ENCODE measurements at places on chromosomes 7 and 10.
A peak's percentile ranks its signal among the peaks of the same experiment; 100 is the strongest.

DNA sequence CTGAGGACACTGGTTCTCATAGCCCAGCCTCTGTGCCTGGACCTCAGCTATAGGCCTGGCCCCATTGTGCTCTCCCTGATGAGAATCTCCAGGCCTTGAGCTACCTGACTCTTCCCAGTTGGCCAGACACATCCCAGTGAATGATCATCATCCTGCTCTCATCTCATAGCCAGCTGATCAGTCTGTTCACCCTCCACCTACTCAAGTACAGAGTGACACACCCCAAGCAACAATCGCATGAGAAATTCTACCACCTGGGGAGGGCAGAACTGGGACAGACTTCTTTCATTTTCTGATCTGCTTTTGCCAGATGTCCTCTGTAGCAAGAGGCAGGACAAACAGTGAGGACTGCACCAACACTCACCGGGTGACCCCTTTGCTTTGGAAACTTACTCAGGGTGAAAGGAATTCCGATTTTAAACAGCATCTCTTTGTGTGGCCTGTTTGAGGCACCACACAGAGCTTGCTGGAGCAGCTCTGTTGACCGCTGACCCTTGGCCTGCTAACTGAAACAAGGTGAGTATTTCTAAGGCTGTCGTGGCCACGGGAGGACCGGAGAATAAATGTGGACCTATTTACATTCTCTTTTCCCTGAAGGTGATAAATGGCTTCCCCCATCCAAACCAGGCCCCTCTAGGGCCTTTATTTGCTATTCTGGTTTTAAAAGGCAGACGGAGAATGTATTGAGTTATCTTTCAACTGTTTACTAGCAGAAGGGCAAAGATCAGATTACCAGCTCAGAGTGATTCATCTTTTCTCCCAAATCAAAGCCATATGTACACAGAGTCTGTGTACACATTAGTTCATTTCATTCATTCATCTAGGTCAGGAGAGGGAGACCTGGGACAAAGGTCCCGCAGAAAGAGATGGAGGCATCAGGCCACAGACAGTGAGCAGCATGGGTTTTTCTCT, 181.4 kb upstream of the TNS3 start:
- no peak for DNase-seq

DNA sequence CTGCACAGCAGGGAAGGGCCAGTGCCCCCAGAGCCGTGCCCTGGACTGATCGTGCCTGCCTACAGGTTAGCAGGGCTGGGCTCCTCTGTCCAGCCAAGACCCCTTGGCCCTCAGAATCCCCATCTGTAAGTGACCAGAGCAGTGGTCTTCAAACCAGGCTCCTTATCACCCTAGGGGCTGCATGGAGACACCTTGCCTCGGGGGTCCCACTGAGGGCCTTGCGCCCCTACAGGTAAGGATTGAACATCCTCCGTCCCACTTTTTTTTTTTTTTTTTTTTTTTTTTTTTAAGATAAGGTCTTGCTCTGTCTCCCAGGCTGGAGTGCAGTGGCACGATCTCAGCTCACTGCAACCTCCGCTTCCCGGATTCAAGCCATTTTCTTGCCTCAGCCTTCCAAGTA, 32.6 kb upstream of the RADIL start:
- DNase-seq, result no peak

- DNase-seq, result no peak
Observed at GRCh38 chr7:2258661-2259365, 16.8 kb downstream of the NUDT1 start.

GRCh38 chr7:91568138-91568537, 303.9 kb downstream of the FZD1 start:
- no peak for DNase-seq

- DNase-seq, result no peak
Observed at GRCh38 chr10:120414946-120415345, 42.1 kb upstream of the PLPP4 start.

GRCh38 chr7:143286522-143286890, 1.6 kb upstream of the CASP2 start:
- no peak for DNase-seq

GRCh38 chr10:88705958-88706357, at the start of gene LIPK:
Gene LIPK, plus strand, starts transcription at chr10:88706249. Its CDS starts 18,295 bp downstream, at chr10:88724544.
- DNase-seq, result no peak

DNA sequence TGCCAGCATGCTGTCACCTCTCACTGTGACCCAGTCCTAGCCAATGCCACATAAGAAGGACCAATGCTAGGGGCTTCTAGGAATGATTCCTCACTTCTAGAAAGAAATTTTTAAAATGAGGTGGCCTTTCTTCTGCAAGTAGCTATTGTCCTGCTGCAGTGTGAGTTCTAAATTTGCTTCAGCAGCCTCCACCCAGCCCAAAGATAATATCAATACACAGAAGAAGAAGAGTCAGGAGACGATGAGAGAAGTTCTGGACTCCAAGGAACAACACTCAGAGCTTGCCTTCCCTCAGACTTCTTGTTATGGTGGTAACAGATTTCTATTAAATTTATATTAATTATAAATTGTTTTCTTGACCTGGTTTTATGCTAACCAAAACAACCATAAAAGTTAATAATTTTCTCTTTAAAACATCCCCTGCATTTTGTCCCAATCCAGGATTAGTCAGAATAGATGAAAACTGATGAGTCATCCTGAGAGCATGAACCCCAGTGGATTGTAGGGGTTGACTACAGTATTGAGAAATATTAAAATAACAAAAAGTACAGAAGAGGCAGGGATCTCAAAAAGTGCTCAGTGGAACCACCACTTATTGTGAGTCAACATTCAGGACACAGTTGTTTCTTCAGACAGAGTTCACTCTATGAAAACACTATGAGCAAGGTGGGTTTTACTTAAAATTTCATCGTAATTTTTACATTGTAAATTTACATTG, 29.6 kb upstream of the AKR1C2 start:
- DNase-seq, result no peak

- DNase-seq, result no peak
Observed at GRCh38 chr10:17548162-17548561, 69.0 kb downstream of the HACD1 start.

GRCh38 chr10:85735997-85736396, 630.6 kb downstream of the GRID1 start:
- DNase-seq, result no peak

DNA sequence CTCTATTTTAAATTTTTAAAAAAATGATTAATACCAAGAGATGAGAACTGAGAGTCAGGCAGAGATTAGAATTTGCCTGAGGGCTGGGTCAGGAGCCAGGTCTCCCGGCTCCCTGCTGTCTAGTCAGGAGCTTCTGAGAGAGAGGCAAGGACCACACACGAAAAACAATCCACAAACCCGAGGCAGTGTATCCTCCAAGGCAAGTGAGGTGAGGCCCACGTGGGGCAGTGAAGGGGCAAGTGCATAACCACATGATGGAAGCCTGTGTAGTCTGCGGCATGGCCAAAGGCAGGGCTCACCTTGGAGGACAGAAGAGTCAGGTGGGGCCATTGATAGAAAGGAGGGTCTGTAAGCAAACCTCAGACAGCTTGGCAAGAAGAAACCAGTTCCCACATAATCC, 541.2 kb upstream of the FOXK1 start:
- DNase-seq, result no peak

GRCh38 chr10:76398043-76398710, 966.8 kb downstream of the LRMDA start:
- DNase-seq, result peak; percentile 30

DNA sequence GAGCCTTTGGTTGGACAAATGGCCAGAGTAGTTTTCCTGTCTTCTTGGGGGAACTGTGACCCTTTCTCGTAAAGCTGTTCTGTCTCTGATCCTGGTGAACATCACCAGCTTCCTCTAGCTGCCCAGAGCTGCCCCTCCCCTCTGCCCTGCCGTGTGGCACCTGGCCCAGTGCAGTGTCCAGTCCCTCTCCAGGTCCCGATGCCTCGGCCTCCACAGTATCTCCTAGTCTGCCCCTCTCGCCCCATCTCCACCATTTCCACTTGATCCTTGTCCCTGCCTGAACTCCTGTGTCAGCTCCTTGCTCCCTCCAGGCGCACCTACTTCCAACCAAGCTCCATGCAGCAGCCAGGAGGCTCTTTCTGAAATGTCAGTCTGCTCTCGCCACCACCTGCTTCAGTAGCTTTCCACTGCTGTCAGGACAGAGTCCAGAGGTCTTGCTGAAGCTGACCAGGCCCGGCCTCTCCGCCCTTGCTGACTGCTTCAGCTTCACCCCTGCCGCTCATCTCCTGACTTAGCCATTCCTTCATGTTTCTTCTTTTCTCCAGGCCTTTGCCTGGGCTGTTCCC, 133.6 kb downstream of the GRK5 start:
- no peak for DNase-seq

DNA sequence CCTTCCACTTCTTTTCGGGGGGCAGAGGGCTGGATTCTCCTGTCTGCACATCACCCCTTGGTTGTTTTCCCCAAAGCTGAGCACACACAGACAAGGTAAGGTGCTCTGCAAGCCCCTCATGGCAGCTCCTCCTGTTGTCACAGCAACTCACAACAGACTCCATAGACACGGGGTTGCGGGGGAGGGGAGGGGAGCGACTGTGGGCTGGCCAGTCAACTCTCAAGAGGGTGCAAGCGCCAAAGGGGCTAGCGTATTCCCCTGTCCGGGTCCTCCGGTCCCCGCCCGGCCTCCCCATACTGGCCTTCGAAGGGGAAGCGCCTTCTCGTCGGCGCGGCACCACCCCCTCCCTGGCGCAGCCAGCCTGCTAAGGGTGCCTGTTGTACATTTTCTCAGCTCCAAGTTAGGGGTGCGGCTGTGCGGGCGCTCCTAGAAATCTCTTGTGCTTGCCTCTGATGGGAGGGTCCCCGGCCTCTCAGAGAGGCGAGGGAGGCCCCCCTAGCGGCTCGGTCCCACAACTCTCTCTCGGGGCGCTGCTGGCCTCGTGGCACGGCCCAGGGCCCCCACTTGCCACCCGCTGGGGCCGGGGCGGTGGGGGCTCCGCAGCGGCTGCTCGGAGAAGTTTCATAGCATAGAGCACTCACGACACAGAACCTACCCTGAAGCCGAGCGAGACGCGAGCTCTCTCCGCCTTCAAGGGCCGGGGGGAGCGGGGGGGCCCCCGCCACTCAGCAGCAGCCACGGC, 498 bp downstream of the RHOBTB1 start:
- DNase-seq, result peak; percentile 91

GRCh38 chr10:125200396-125200795, 40.0 kb upstream of the CTBP2 start:
- no peak for DNase-seq

DNA sequence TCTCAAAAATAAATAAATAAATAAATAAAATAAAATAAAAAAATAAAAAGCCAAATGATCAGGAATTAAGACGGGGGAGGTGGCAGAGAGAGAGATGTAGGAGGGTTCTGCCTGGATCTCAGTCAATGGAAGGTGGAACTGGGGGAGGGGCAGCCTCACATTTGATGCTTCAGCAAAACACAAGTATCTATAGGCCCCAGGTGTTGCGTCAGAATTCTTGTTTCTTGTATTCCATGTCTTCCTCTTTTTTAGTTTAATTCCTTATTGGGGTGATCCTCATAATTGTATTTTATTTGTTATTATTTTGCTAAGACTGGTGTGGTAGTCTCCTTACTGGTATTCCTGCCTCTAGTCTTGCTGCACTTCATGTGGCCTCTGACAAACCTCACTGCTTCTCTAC, 41.4 kb upstream of the SMARCD3 start:
- DNase-seq, result no peak

Data from brain (organoid and tissue), 16 donors.